ENCODE measurements at places on chromosomes 5 and 9.

DNA sequence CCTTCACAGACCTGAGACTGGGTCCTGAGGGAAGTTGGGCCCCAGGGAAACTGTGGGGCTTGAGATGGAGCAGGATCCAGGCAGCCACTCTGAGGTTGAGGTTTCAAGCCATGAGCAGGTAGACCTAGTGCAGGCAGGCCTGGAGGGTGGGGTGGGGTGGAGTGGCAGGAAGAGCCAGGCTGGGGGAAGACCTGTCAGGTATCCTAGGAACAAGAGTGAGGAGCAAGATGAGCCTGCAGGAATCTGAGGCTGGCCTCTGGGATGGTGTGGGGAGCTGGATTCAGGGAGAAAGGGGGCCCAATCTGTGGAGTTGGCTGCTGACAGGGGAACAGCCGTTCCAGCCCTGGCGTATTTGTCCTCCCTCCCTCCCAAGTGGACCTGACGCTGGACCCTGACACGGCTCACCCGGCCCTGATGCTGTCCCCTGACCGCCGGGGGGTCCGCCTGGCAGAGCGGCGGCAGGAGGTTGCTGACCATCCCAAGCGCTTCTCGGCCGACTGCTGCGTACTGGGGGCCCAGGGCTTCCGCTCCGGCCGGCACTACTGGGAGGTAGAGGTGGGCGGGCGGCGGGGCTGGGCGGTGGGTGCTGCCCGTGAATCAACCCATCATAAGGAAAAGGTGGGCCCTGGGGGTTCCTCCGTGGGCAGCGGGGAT, 9.8 kb downstream of the RACK1 start:
- DNase-seq, result no peak

GRCh38 chr9:16671591-16672137, 198.8 kb downstream of the BNC2 start:
- DNase-seq, result no peak

DNA sequence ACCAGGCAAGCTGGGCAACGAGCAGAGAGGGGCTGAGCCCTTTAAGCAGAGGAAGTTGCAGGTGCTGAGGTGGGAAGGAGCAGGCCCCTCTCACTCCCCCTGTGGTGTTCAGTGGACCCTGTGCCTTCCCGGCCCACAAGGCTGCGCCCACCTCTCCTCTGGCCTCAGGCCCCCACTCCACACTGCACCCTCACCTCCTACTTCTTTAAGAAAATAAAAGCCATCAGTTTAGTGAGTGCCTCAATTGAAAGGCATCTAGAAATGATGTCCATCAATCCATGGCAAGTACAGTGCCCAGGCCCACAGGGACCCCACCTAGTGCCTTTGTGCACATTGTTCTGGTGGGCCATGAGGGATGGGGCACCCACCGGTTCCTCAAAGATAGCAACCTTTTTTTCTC, 158.0 kb downstream of the PAX5 start:
- DNase-seq, result no peak

GRCh38 chr5:98341038-98342032, 432.1 kb upstream of the RGMB start:
- DNase-seq, result no peak

GRCh38 chr5:55911784-55912653, 60.9 kb downstream of the IL31RA start:
- DNase-seq, result no peak

- DNase-seq, result no peak
Observed at GRCh38 chr5:7533941-7534340, 138.0 kb downstream of the ADCY2 start.

- DNase-seq, result no peak
Observed at GRCh38 chr5:16669776-16670175, 53.0 kb upstream of the RETREG1 start.

- peak; percentile 79 for DNase-seq
Observed at GRCh38 chr5:79235634-79236361, at the start of gene JMY. TSS of gene JMY (plus strand) at chr5:79236131. CDS start at chr5:79236651, 520 bp downstream.

DNA sequence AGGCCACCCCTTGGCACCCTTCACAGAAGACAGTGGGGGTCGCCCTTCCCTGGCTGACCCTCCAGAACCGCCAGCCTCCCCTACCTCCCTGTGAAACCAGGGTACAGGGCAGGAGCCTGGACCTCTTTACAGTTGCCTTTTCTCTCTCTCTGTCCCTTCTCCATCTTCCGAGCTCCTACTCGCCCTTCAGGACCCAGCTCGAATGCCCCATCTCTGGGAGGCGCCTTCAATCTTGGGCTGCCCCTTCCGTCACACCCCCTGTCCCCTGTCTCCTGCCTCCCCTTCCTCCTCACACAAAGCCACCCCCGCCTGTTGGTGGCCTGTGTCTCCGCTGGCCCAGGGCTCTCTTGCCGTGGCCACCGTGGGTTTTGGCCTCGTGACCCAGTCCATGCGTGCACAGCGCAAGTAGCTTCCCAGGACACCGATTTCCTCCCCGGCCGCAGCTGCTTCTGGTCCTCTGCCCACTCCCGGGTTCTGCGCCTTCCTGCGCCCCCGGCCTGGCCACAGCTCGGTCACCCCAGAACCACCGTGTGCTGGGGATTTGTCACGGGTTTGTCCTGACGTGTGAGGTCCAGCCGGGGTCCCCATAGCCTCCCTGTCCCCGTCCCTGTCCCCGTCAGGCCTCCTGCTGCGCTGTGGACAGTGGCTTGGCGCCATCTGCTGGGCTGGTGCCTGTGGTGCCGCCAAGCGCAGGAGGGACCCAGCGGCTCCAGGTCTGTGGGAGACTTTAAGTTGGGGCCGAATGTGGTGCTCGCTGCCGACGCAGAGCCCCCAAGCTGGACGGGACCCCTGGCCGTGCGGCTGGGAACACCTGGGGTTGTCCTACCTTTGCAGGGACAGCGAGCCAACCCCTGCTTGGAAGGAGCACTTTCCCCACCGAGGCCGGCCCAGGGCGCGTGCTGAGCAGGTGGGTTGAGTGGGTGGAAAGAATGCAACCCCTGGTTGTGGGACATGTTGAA, 4.0 kb upstream of the TMEM250 start:
- peak; percentile 76 for DNase-seq

- no peak for DNase-seq
Observed at GRCh38 chr9:19510907-19511306, 102.1 kb downstream of the ACER2 start.

GRCh38 chr5:150060471-150060870, 25.9 kb downstream of the CSF1R start:
- no peak for DNase-seq

GRCh38 chr5:90015584-90016018, 394.0 kb downstream of the CETN3 start:
- no peak for DNase-seq

DNA sequence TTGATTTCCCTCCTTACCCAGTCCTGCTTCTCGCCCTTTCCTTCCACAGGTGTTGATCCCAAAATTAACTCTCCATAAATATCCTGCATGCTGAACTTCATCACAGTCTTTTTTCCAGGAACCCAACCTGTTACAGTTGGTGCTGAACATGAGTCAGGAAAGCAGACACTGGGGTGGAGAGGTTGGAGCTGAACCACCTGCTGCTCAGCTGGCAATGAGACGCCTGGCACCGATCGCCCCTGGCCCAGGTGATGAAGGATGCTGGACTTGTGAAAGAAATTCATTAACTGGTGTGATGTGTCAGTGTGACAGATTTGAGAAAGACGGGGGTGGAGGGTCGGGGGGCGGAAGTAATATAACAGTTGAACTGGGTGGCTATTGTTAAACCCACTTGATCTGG, 30.6 kb downstream of the CPLX2 start:
- DNase-seq, result no peak

- no peak for DNase-seq
Observed at GRCh38 chr9:105051897-105052296, 123.9 kb upstream of the ABCA1 start.

DNA sequence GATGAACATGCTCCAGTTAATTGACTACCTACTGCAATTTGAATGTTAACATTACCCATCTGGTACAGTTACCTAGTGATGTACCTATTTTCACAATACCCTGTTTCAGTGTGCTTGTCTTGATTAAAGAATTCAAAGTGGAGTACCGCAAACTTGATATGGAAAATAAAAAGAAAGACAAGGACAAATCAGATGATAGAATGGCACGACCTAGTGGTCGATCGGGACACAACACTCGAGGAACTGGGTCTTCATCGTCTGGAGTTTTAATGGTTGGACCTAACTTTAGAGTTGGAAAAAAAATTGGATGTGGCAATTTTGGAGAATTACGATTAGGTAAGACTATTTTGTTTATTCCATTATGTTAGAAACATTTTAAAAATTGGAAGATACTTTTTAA, 33.5 kb downstream of the CSNK1G3 start:
- DNase-seq, result peak; percentile 18

DNA sequence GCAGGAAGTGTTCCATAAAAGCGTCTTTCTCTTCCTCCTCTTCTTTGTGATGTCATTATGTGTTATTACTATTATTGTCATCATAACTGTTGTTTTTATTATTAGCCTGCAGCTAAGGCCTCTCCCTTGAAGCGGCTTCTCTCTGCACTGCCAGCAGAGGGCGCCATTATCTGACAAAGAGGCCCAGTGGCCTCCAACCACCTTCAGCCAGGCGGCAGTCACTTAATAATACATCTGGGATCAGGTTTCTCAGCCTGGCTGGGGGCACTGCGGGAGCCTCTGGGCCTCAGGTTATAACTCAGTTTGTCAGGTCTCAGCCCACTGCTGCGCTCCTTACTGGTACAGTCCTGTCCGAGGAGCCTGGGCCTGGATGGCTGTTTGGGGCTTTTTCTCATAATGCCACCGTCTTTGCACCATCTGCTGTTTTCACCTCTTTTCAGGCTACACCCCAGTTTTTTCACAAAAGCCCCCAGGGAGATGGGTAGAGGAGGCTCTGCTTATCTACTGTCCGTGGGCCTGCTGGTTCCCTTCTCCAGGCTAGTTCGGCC, 281.9 kb downstream of the NSG2 start:
- peak; percentile 25 for DNase-seq

GRCh38 chr5:139418793-139419192, 14.9 kb upstream of the SPATA24 start:
- DNase-seq, result no peak

GRCh38 chr9:18811171-18811570, 221.8 kb downstream of the SAXO1 start:
- no peak for DNase-seq

DNA sequence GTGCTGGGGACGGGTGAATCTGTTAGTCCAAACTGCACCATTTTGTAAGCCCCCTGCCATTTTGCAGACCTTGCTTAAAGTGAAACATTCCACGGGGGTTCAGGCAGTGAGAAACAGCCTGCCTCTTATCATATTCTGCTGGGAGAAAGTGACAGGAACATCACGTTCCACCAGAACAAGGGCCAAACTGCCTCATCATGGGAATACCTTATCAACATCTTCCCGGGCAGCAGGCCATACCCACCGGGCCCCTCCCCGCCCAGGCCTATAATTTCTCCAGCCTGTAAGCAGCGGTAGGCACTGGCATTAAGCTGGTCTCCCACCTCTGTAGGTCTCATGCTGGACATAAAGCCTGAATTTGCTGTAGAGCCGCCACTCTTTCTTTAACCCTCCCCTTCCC, 1.5 kb upstream of the CFAP77 start:
- no peak for DNase-seq

DNA sequence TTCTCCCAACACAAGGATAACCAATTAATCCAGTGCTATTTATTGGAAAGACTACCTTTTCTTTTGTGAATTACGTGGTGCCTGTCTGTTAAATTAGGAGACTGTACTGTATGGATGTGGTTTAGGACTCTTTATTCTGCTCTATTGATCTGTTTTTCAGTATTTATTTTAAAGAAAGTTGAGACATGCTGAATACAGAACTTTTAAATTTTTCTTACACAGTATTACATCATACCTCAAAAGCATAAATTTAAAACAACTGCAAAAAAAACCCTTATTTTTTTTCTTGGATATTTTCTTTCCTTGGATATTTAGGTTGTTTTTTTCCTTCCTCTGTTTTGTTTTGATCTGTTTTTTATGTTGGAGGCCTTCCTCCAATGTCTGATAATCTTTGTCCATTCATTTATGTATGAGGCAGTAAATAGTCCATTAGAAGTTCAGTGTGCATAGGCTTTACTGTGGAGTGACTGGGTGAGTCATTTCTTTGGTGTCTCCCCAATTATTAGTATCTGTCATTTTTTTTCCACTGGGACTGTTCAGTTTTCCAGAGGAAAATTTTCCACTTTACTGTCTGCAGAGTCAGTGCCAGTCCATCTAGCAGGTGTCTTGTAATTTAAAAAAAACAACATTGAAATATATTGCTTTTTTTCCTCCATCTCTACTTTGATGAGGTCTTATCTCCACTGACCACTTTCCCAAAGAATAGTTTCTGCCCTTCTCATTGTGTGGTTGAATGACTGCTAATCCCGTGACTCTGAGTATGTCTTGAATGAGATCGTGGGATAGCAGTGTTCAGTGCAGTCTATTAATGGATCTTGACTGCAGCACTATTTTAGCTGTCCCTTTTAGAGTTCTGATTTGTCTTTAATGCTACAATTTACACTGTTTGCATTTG, 15.2 kb downstream of the CYSTM1 start:
- no peak for DNase-seq

DNA sequence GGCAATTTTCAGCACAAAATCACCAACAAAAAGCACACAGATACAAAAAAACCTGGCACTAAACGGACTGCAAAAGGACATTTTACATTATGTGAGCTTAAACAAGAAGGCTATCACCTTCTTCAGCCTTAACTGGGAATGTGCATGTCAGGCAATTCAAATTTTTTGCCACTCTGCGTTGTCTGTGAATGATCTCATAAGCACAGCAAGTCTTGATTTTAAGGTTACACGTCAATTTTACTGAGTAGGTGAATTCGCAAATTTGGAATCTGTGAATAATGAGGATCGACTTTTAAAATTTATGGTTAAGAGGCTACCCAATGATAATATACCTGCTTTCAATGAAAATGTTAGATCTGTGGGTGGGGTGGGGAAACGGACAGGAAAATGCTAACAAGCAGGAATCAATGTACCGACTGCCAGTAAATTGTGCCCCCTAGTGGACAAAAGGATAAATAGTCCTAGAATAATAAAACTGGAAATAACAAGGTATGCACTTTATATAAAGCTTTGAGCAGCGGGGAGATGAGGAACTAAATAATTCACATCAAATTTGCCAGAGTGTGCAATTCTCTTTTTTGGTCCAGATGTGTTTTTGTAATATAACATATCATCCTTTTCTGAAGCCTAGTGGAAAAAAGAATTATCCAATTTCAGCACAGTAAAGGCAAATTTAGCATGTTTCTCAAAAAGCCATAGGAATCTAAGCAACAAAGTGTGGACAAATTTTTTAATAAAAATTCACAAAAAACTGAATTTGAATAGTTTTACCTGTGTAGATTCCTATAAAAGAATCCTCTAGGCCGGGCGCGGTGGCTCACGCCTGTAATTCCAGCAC, 20.5 kb downstream of the EQTN start:
- peak; percentile 44 for DNase-seq
